ENCODE measurements at places on chromosomes 16 and 17. TPM values are rescaled to one million over a fixed set of nuclear protein-coding genes. Genes with fewer than 3 reads are reported as not detected.
A peak's percentile ranks its signal among the peaks of the same experiment; 100 is the strongest.

ZFHX3 gene
- 3.0 TPM for total RNA-seq

- DNase-seq, result no peak
These were observed 13.0 kb upstream of the DRG2 start for GRCh38 chr17:18074566-18075272.

TNFRSF17 gene
- not detected for total RNA-seq

GRCh38 chr16:9836118-9836736 is 346.0 kb downstream of the GRIN2A start:
- no peak for DNase-seq

DNA sequence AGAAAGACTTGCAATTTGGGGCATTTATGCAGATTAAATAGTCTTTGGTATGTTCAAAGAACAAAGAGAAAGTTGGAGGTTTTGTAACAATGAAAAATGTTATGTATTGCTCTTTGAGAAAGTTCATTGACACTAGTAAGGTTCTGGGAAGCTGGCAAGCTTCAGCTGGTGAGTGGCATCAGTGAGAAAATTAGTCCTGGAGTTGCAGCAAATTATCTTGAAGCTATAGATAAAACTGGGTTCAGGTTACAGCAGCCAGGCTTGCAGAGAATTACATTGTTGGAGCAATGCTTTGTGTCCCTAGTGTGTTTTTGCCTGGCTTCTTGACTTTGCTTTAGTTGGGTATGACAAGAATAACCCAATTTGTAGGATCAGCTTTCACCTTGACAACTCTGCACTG is 221.2 kb downstream of the CDH13 start:
- no peak for DNase-seq

DNA sequence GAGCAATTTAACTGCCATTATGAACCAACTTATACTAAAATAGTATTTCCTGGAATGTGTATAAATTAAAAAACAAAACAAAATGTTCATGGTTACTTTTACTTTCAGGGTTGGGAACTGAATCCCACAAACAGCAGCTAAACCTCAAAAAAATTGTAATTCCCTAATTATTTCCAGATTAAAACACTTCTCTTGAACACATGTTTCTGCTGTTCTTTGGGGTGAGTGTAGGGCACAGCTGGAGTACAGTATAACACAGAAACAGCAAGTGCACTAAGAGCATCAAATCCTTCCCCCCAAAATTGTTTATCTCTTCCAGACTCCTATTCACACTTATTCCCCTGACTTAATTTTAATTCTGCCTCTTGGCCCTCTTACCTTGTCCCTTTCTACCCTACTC is 56.4 kb downstream of the KANSL1 start:
- no peak for DNase-seq

GRCh38 chr17:79080761-79081290 is 6.2 kb downstream of the ENGASE start:
- DNase-seq, result no peak

GRCh38 chr16:74888232-74888862 is 96.6 kb downstream of the WDR59 start:
- DNase-seq, result no peak

SOX9 gene
- 24.9 TPM for total RNA-seq

KIF2B gene
- 0.17 TPM for total RNA-seq

- no peak for DNase-seq
These were observed 34.4 kb downstream of the PMFBP1 start for GRCh38 chr16:72137380-72138063.

GRCh38 chr16:82924075-82924854 is 297.5 kb downstream of the CDH13 start:
- no peak for DNase-seq

MYCBPAP gene
- total RNA-seq, result not detected

TP53TG3F gene
- total RNA-seq, result not detected

TBX6 gene
- 0.90 TPM for total RNA-seq

UBE2G1 gene
- total RNA-seq, result 59.7 TPM

- no peak for DNase-seq
These were observed 13.5 kb upstream of the CIBAR2 start for GRCh38 chr16:85125570-85126393.

DNA sequence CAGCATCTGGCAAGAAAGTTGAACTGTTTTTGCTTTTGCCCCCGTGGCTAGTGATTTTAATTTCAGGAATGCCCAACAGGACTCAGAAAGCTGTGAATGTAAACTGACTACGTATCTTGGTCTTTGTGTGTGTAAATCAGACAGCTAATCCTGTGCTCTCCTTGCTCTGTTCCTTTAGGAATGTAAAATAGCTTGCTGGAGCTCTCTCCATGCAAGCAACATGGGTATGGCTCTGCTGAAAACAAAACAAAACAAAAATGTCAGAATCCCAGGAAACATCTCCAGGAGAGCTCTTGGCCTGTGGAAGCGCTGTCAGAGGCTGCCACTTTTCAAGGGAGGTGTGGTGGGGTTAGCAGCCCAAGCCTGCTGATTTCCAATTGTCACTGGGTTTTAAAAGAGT is 161.8 kb upstream of the NOG start:
- DNase-seq, result no peak

GRAP gene
- total RNA-seq, result 0.11 TPM

DNA sequence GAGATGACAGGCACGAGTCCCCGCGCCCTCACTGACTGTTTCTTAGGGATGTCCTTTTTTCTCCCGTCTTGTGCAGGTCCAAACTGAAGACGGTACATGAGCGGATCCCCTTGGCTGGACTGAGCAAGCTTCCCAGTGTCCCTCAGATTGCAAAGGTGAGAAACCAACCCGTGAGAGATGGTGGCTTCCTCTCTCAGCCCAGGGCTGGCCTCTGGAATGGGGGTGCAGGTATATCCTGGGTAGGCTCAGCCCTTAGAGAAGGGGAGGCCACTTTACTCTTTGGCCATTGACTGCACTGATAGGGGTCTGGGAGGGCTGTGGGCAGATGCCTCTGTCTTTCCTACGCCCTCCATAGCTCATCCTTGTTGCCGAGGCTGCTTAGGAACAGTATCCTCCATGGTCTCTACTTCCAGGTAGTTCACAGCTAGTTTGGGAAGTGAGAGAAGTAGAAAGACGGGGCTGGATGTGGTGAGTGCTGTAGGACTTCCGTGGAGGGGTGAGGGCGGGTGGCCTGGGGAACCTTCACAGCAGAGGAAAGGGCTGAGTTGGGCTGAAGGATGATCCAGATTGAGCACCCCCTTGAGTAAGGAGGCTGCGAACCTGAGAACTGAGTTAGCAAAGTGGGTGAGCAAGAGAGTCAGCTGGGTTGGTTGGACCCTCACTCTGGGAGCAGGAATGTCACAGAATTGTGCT is 83.0 kb downstream of the OR1D5 start:
- no peak for DNase-seq

CRK gene
- 82.8 TPM for total RNA-seq

DNA sequence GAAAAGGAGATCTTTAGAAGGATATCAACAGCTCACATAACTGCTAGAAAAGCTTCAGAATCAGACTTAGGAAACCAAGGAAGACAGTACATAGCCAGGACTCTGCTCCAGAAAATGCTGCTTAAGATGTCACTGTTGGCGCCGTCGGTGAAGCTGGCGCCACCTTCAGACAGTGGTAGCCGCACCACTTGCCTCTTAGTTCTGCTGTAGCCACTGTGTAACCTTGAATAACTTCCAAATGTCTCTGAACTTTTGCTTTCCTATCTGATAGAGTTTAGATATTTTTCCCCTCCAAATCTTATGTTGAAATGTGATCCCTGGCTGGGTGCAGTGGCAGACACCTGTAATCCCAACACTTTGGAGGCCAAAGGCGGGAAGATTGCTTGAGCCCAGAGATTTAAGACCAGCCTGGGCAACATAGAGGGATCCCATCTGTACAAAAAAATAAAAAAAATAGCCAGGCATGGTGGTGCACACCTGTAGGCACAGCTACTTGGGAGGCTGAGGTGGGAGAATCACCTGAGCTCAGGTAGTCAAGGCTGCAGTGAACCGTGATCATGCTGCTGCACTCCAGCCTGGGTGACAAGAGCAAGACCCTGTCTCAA is 6.3 kb upstream of the USP31 start:
- DNase-seq, result no peak

- no peak for DNase-seq
These were observed 366.3 kb downstream of the NPIPA8 start for GRCh38 chr16:17970157-17970765.

DNA sequence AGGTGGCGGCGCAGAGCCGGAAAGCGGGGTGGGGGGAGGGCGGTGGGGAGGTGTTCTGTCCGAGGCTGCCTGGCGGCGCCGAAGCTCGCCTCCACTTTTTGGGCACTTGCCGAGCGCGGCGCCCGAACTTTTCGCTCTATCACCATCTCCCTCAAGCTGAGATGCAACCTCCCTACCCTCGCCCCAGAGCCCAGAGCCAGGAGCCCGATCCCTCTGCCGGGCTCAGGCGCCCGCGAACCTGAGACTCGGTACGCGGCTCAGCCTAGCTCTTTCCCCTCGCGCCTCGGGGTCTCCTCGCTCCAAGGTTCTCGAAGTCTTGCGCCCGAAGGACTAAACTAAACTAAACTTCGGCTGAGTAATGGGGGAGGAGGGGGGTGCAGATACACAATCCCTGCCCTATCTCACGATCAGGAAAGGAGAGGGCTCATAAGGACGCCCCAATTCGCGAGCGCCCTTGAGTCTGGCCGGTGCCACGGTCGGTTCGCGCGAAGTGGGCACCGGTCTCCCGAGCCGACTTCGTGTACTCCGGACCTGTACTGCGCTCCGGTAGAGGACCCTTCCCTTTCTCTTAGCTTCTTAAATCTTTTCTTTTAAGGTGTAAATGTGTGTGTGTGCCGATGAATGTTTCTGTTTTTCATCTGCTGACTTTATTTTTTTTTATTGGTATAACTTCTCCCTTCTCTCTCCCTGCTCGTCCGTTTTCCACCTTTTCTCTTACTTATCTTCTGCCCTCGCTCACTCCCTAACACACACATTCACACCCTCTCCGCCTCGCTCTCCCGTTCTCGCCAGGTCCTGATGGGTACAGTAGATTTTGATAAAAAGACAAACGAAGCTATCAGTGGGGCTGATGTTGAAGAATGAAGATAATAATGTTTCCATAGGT is 1.9 kb upstream of the SALL1 start:
- DNase-seq, result no peak

DNA sequence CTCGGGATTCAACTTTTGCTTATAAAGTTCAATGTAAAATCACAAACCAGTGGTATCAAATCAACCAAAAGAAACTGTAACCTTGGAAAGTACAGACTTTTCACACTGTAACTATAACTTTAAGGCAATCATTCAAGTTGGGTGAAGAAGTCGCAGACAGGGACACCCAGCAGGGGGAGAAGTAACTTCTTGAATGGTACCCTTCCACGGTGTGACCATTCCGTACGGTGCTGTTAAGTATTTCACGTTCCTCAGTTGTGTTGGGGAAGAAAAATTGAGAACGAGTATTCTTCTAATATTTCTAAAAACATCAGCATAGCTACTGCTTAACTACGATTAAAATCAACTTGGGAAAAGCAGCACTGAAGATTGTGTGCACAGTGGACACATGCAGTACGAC is 55.8 kb downstream of the MYH10 start:
- no peak for DNase-seq

MPO gene
- not detected for total RNA-seq

GP2 gene
- total RNA-seq, result not detected

DNA sequence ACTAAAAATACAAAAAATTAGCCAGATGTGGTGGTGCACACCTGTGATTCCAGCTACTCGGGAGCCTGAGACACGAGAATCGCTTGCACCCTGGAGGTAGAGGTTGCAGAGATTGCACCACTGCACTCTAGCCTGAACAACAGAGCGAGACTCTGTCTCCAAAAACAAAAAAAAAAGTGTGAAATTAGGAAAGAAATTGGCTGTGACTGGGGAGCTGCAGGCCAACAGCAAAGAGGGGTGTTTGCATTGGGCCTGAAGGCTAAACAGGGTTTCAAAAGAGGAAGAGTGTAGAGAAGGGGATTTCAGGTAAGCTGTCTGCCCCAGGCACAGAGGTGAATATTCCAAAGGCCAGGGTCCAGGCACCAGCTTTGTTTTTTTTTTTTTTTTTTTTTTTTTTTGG is 9.4 kb downstream of the BMERB1 start:
- no peak for DNase-seq

DNA sequence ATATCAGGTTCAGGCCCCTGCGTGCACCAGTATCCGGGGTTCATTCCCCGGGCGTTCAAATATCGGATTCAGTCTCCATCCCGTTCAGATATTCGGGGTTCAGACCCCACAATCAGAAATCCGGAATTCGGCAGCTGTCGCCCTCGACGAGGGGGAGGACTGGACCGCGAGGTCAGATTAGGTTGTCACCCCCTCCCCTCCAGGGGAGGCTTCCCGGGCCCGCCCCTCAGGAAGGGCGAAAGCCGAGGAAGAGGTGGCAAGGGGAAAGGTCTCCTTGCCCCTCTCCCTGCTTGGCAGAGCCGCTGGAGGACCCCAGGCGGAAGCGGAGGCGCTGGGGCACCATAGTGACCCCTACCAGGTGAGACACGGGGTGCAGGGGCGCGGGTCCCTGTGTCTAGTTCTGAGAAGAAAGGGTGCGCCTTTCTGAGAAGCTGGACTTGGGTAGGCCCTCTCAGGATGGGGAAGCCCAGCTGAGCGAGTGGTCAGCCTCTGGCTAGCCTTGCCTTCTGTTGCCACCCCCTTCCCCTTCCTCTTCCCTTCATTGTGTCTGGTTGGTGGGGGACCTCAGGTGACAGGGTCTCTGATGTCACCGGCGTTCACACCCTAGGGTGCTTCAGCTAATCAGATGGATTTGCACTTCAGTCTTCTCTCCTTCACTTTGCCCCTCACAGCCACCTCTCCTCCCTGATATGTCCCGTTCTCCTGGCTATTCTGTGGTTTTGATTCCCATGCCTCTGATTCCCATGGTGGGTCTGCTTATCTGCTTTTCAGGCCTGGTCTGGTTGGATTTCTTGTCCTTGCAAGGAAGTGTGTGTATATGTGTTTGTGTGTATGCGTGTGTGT is 844 bp downstream of the TAOK2 start:
- no peak for DNase-seq

DNA sequence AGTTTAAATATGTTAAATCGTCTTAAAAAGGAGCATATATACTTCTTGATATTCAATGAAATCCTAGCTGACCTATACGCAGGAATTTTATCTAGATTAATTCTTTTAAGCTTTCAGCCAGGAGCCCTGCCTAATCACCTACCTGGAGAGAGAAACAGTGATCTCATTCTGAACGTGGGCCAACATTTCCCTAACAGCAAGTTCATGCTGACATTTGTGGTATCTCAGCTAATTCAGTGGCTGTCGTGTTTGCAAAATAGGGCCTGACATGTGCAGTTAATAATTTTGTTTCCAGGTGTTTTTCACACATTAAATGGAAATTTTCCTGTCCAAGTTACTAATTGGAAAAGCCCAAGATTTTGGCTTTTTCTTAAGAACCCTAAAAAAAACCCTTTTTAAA is 17.4 kb downstream of the KRT24 start:
- DNase-seq, result no peak

DNA sequence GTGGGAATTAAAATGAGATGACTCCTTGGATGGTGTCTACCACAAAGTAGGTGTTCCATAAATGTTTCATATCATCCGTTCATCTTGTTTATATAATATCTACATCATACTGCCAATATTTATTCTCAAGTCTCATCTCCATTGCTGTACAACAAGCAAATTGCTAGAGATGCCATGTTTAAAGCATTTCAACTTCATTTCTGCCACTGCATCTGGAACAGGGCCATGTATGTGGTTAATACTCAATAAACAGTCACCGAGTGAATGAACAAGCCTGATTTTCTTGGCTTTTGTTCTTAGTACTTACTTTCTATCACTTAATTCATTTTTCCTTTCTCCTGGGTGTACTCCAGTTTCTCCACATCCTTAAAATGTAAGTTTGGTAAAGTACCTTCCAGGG is 107.6 kb downstream of the KCNJ2 start:
- DNase-seq, result no peak

- DNase-seq, result peak; percentile 68
These were observed 37.7 kb upstream of the PHLPP2 start for GRCh38 chr16:71762186-71762585.

CIAO3 gene
- total RNA-seq, result 33.1 TPM

GRCh38 chr16:31461921-31462804 is 2.9 kb downstream of the ARMC5 start:
- no peak for DNase-seq
